ENCODE measurements at places on chromosomes 3 and 15.
A peak's percentile ranks its signal among the peaks of the same experiment; 100 is the strongest.

DNA sequence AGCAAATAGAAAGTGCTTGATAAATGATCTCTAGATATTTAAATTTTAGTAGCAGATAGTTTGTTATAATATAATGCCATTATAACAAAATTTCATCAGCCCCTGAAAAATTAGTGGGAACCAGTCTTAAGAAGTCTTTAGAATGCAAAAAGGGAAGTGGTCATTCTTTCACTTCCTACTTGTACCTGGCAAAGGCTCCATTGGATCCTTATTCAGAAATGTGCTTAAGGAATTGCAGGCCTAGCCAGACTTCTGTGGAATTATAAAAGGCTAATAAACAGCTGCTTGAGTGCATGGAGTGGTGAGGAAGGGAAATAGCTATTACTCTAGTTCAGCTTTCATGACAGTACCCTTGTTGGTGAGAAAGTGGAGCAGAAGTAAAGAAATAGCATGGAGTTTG is 24.2 kb downstream of the PPM1L start:
- DNase-seq: no peak

- no peak for DNase-seq
Measured at GRCh38 chr3:163364717-163365116, 1713.6 kb downstream of the SI start.

- DNase-seq: no peak
Measured at GRCh38 chr3:107521469-107522059, 1.2 kb upstream of the BBX start.

GRCh38 chr15:90414408-90415028 is 26.5 kb downstream of the IQGAP1 start:
- no peak for DNase-seq

DNA sequence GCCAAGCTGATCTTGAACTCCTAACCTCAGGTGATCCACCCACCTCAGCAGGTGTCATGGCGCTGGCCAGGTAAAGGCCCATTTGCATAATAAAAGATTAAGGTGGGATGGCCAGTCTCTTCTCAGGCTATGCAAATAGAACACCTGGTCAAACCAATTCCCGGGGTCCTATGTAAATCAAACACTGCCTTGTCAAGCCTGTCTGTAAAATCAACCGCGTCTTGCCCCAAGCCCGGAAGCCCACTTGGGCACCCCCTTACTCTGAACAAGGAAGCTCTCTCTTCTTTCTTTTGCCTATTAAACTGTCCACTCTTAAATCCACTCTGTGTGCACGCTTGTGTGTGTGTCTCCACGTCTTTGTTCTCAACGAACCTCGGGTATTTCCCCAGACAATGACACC is 13.0 kb upstream of the POC1A start:
- no peak for DNase-seq

GRCh38 chr15:27642981-27643380 is 456.1 kb downstream of the OCA2 start:
- DNase-seq: no peak

- DNase-seq: no peak
Measured at GRCh38 chr3:100370756-100371155, 30.1 kb downstream of the TOMM70 start.

DNA sequence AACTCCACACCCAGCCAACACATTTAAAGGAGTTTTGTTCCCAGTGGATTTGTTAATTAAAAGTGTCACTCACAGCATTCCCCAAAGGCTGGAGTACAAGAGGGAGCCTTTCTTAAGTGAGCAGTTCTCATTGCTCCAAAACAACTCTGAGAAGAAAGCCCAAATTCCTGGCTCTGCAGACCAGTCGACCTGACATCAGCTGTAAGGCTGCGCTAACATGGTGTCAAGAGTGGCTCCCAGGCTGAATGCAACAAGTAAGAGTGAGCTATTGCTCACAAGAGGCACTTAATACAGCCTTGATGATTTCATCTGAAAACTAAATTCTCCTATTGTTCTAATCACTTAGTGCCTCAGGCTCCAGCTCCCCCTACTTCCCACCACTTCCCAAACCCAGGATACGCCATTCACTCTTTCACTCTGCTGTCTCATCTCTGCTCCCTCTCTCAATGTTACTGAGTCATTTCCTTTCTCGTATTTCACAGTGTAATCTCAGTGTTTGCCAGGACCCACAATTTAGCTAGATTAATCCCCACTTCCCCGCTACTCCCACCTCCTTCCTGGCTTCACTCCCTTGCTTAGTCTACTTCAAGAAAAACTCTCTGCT is 81.8 kb downstream of the WWTR1 start:
- DNase-seq: peak; percentile 56

DNA sequence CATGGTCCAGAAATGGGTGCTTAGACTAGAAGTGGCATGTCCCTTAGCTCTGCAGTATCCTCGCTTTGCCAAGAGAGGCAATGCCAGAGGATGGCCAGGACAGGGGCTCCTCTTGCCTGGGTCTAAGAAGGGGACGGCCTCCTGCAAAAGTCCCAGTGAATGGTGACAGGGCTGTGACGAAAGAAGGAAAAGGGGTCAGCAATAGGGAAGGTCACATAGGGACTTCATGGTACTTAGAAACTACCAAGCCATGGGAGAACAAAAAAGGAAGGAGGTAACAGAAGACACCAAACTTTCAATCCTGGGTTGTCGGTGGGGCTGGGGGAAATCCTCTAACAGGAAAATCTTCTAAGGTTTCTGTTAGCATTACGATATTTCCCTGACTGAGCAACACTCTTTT is 36.2 kb upstream of the ATOSA start:
- no peak for DNase-seq

DNA sequence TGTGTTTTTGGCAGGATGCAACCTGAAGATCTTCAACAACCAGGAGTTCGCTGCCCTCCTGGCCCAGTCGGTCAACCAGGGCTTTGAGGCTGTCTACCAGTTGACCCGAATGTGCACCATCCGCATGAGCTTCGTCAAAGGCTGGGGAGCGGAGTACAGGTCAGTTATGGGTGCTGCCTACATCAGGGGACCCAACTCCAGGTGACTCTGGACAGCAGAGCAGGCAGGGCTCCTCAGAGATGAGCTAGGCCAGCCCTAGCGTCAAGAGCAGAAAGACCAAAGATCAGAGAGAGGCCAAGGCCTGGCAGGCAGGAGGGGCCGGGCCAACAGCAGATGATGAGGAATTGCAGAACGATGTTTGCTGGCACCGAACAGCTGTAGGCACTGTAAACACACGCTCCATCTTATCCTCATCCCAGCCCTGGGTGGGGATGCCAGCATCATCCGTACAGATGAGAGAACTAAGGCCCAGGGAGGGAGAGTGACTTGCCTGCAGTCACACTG is 67.1 kb downstream of the AAGAB start:
- no peak for DNase-seq

- DNase-seq: no peak
Measured at GRCh38 chr3:72288955-72289691, 504.2 kb upstream of the PROK2 start.

- DNase-seq: no peak
Measured at GRCh38 chr3:122257644-122258364, 67.2 kb upstream of the CSTA start.

DNA sequence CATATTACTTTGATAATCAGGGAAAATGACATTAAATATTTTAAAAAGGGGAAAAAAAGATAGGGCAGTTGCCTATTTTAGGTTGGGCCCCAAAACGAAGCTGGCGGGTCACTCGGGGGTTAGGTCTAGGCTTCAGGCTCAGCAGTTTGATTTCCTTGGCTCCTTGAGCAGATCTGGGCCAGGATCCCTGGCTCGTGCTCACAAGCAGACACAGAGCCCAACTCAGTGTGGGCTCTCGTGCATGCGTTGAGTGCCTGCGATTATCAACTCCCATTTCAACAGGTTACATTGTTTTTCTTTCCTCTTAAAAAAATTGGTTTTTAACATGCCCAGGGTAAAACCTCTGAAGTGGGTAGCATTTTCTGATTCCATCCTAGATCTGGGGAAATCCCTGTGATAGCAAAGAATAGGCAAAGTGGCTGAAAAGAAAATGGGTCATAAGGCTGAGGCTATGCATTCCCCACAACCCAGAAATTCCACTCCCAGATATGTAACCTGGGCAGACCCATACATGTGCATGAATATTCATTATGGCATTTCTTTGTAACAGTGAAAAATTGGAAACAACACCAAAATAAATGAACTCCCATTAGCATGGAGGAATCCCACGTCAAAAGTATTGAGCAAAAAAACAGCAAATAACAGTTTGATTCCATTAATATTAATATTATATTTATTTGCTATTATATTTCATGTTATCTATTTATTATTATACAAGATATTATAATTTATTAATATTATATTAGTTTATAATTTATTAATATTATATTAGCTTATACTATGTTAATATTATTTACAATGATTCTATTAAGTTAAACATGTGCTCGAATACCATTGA is 27.8 kb downstream of the FAM43A start:
- DNase-seq: no peak

DNA sequence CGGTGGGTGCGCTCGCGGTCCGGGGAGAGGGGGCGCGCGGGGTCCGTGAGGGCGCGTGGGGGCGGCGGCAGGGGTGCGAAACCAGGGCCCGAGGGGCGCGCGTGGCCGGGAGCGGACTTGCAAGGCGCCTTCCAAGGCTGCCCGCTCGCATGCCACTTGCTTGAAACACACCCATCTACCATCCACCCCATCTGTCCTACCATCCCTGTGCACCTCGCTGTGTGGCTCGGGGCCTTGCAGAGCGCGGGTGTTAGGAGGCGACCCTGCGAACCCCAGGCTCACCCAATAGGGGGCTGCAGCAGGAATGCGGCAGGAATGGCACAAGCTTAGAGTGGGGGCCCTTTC is 240 bp downstream of the CFAP100 start:
- DNase-seq: no peak

- DNase-seq: no peak
Measured at GRCh38 chr15:92906563-92907081, 6.5 kb downstream of the CHD2 start.

DNA sequence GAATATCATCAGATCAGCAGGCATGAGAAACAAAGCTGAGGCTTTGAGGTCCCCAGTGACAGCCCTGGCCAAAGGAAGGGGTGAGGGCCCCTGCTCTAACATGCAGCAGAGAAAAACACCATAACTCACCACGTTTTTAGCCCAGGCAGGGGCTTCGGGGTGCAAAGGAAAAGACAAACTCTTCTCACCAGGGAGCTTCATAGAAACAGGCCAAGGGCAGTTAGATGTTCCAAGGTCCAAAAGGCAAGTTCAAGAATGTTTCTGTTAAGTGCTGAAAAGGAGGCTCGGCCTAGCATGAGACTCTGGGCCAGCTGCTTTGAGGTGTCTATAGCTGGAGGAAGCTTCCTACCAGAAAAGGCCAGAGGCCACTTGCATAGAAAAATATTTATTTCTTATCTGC is 608.4 kb upstream of the CFAP20DC start:
- no peak for DNase-seq

- DNase-seq: no peak
Measured at GRCh38 chr3:175288621-175289020, 429.5 kb downstream of the NAALADL2 start.

DNA sequence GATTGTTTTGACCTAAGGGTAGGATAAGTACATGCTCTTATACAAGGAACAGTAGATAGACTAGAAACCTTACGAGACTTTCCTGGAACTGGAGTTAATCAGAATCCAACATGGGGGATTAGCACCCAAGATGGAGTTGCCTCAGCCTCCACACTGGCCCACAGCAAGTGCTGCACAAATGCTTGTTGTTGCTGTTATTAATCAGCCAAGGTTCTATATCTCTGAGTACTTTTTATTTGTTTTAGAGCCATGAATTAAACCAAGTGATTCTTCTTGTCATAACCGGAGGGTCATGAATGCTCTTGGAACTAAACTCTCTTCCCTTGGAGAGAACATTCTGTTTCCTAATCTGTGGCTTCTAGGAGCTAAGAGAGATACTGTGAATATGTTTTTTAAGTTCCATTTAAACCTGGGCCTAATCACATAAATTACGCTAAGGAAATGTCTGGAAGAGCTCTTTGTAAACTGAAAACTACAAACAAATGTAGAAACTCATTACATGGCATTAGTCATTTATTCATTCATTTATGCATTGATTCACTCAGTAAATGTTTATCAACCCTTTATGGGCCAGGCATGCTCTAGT is 5.7 kb upstream of the IL16 start:
- no peak for DNase-seq

DNA sequence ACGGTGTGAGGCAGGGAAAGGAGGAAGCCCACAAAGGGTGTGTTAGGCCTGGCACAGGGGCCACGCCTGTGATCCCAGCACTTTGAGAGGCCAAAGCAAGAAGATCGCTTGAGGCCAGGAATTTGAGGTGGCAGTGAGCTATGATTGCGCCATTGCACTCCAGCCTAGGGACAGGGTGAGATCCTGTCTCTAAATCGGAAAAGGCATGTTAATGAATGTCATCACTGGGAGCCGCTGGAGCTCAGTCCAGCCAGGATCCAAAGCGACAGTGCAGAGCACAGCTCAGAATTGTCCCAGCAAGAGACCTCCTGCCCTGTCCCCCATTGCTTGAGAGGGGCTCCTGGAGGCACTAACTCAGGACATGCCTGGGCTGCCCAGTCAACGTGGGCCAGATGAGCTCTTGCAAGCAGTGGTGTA is 15.0 kb upstream of the FBLN2 start:
- DNase-seq: no peak

DNA sequence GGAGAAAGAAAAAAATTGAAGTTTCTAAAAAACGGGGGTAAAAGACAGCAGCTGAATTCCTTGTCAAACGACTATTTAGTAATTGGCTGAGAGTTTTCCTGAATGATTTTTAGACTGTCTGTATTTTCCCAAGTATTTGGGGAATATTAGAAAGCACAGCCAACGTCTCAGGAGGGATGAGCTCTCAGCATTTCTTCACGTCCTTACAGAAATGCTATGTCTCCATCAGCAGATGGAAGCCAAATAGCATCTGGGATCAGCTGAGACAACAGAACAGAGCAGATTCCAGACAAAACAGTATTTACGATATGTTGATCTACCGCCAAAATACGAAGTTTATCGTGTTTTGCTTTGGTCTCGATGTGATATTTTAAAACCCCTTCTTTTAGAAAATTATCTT is 5.3 kb upstream of the TMC3 start:
- DNase-seq: no peak

GRCh38 chr3:70393881-70394612 is 81.6 kb upstream of the MDFIC2 start:
- DNase-seq: no peak

DNA sequence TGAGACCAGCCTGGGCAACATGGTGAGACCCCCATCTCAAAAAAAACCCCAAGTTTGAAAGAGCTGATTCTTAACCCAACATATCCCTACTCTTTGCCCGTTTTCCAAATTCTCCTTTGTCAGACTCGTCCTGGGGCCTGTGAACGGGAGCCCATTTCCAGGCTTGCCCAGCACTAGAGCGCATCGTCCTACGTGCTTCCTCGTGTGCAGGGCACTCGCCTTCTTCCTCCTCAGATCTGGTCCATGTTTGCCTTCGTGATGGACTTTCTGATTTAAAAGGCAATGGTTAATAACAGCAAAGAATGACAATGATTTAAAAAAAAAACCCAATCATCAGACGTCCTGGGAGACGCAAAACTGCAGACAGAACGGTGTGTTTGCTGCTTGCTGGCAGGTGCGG is 10.1 kb downstream of the MELTF start:
- no peak for DNase-seq
